ENCODE measurements at places on chromosomes 7 and 10.
A peak's percentile ranks its signal among the peaks of the same experiment; 100 is the strongest.

DNA sequence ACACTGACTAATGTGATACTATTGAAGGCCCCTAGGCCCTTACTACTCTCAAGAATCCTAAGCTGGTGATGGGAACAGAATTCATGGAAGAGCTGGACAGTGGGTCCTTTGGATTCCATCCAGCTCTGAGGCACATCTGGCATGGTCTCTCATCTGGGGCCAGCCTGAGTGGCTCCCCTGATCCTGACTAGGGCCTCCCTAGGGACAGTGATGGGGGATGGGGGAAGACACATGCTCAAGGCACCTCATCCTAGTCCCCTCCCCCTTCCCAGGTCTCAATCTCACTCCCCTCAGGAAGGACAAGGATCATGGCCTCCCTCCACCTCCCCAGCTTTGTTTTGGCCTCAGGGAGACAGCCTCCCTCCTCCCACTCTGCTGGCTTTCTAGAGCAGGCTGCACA, 1.8 kb downstream of the KCNIP2 start:
- no peak for DNase-seq

DNA sequence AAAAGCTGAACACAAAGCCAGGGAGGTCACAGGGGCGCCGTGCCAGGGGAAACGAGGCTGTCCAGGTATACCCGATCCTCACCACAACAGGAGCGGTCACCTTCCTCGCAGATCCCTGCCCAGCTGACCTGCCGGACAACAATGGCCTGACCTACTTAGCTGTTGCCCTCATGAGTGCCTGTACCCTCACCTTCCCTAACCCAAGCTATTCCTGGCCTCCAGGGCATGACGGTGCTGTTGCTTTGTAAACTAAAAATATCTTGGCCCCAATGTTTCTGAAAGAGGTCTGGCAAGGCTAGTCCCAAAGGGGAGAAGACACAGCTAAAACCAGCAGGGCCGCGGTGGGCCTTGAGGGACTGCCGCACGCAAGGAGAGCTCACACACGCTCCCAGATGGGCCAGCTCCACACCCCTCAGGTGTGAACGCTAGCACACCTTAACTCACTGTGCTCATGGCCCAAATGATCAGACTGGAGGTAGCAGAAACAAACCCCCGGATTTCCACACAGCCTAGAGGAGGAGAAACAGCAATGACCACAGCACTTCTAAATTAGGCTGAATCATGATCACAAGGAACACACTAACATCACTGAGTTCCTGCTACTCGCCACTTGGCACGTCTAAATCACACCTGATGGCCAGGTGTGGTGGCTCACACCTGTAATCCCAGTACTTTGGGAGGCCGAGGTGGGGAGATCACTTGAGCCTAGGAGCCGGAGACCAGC, 66.3 kb upstream of the CYTH3 start:
- DNase-seq, result no peak

DNA sequence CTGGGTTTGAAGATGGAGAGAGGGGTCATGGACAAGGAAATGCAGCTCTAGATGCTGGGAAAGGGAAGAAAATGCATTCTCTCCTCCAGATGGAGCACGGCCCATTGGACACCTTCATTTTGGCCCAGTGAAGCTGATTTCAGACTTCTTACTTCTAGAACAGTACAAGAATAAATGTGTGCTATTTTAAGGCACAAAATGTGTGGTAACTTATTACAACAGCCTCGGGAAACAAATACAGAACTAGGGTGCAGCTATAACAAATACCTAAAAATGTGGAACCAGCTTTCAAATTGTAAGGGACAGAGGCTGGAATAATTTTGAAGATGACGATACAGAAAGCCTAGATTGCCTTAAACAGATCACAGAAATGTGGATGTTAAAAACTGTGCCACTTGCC, 54.1 kb downstream of the CYTH3 start:
- DNase-seq, result no peak

GRCh38 chr7:123768493-123768892, 19.7 kb upstream of the WASL start:
- DNase-seq, result no peak

DNA sequence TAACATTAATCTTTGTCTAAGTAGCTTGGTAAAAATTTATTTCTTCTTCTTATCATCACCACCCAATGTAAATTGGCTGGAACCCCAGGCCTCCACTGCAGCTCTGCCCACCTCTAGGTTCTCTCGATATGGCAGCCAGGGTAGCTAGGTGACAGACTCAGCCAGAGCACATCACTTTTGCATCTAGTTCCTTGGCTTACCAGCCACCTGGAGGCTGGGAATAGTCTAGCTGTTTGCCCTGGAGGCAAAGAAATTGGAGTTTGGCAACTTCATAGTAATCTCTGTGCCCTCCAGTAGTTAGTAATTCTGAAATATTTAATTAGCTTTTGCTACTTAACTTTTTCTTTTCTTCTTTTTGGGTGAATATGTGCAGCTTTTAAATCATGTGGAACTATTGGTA, 9.4 kb downstream of the IFRD1 start:
- DNase-seq, result no peak

GRCh38 chr10:34677591-34677990, 137.5 kb downstream of the PARD3 start:
- no peak for DNase-seq

GRCh38 chr7:157996359-157997079, 591.1 kb downstream of the PTPRN2 start:
- no peak for DNase-seq

- DNase-seq, result no peak
Observed at GRCh38 chr10:78774614-78774998, 294.2 kb upstream of the ZMIZ1 start.

DNA sequence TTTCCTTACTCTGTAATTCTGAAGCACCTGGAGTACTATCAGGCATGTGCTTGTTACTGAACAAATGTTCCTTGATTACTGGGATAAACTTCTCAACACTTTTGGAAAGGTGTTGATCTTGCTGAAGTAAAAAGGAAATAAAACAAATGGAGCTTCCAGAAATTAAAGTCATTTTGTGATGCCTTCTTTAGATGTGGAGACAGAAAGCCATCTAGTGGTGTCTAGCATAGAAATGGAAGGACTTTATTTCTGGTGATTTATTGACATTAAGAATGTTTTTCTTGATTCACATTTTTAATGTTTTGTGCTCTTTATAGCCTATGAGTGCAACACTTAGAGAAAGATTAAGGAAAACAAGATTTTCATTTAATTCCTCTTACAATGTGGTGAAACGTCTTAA, 1.4 kb downstream of the SFR1 start:
- peak; percentile 7 for DNase-seq

GRCh38 chr7:90593205-90593604, 2.9 kb upstream of the CDK14 start:
- DNase-seq, result no peak

- no peak for DNase-seq
Observed at GRCh38 chr7:139993169-139993568, 69.6 kb downstream of the PARP12 start.

DNA sequence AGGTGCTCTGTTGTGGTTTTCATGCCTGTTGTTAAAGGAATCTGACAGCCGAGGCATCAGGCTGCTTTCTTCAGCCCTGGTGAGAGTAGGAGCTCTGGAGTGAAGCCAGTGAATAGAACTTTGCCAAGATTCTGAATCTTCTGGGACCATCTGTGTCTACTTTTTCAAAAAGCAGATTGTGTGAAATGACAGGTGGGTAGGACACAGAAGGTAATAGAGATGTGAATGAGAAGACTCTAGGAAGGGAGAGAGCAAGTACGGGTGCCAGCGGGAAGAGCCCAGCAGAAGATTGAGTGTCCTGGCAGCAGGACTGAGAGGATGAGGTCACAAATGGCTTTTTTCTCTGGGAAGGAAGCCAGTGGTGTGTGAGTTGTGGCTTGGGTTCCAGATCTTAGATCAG, 429.2 kb downstream of the SDK1 start:
- no peak for DNase-seq

DNA sequence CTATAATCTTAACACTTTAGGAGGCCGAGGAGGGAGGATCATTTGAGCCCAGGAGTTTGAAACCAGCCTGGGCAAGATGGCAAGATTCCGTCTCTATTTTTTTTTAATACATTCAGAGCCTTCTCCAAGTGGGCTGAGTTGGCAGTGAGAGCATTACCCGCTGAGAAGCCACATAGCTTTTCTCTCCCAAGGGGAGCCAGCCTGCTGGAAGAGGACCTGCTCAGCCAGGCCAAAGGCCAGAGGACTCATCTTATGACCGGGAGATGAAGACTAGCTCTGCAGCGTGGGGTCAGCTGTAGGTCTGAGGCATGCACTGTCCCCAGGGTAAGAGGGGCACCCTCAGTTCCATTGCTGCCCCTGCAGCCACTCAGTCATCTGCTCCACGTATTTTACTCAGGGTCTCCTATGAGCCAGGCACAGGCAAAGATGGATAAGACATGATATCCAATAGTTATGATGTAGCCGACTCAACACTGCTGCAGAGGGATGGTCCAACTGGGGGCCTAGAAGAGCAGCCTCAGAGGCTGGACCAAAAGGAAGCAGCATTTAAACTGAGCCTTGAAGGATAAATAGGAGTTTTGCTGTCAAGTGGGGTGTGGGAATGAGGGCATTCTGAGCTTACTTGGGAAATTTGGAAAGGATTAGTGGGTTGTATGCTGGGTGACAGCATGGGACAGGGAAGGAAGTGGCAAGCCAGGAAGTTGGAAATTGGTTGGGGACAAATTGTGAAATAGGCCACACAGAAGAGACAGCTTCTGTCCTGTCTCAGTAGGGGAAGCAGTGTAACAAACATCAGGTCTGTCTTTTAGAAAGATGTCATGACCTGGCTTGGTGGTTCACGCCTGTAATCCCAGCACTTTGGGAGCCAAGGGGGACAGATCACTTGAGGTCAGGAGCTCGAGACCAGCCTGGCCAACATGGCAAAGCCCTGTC, 1.6 kb upstream of the MARVELD1 start:
- no peak for DNase-seq

GRCh38 chr10:103458720-103459119, at the start of gene CALHM1:
Gene CALHM1, minus strand, starts transcription at chr10:103458900. Its CDS starts 149 bp downstream, at chr10:103458751.
- DNase-seq, result no peak

GRCh38 chr10:852386-852785, 79.1 kb downstream of the LARP4B start:
- DNase-seq, result no peak

DNA sequence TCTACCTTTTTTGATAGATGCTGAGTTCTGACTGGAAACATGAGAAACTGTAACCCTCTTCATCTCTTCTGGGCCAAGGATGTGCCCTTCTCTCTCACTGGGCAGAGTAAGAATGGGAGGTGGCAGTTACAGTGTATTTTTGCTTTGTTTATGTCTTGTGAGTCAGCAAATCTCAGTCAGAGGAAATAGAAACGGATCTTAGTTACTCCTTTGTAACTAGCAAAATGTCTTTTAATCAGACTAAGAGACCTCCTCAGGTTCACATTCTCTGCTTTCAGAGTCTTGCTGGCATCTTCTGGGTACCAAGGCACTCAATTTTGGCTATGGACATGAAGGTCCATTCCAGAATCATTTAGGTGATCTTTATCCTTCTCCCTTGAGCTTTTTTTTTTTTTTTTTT, 70.9 kb downstream of the HHEX start:
- DNase-seq, result no peak

DNA sequence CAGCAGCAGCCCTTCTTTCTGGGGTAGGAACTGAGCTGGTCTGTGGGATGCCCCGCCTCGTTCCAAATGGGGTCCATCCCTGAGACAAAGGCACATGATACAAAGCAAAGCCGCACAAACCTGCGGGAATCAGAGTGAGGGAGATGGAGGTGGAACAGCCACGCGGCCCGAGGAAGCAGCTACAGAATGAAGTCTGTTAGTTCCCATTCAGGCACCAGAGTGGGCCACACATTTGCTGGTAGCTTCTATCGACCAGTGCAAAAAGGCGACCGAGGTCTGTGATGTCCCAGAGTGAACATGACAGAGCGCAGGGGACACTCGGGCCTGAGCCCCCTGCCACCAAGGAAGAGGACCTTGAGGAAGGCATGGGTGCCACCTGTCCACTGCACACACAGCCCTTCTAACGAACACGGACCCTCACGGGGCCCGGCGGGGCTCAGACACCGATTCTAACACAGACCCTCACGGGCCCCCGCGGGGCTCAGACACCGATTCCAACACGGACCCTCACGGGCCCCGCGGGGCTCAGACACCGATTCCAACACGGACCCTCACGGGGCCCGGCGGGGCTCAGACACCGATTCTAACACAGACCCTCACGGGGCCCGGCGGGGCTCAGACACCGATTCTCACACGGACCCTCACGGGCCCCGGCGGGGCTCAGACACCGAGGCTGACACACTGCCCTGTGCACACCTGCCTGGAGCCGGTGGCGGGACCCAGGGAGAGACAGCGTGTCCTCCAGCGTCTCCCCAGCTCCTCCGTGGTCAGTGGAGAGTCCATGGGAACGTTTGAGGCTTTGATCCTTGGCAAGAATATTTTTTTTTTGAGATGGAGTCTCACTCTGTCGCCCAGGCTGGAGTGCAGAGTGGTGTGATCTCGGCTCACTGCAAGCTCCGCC, 32.8 kb upstream of the FAM20C start:
- DNase-seq, result no peak

DNA sequence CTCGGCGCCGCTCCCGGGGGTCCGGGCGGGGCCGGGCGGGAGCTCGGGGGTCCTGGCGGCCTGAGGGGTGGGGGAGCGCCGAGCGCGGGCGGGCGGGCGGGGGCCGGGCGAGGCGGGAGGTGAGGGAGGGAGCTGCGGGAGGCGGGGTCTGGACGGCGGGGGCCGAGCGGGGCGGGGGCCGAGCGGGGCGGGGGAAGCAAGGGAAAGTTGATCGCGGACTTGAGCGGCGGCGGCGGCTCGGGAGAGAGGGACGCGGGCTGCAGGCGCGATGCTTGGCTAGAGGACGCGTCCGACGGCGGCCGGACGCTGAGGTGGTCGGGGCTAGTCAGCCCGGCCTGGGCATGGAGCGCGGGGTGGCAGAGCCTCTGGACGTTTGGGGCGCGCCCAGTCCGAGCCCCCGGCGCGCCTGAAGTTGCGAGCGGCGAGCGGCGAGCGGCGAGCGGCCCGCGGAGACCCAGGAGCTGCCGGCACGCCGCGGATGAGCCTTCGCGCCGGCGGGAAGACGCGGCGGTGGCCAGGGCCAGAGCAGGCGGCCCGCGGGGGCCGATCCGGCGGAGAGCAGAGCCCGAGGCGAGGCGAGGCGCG, at the start of gene CDH23:
Gene CDH23 (plus strand): TSS at position 210 of the 585 bp plus-strand sequence. CDS start 42,912 bp downstream, outside the sequence.
- no peak for DNase-seq

DNA sequence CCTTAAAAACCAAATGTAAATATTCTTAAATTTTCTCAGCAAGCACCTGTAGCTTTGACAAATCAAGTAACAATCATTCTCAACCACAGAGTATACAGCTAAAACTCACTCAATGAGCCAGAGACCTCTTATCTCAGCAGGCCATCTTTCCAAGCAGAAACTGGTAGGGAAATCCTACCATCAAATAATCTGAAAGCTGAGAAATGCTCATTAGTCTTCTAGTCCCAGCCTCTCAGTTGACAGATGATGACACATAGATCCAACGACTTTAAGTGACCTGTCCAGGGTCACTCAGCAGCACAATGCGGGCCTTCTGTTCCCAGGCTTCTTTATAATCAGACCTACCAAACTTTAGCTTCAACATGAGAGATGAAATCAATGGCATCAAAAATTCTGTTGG, 184.6 kb downstream of the SGMS1 start:
- DNase-seq, result no peak

DNA sequence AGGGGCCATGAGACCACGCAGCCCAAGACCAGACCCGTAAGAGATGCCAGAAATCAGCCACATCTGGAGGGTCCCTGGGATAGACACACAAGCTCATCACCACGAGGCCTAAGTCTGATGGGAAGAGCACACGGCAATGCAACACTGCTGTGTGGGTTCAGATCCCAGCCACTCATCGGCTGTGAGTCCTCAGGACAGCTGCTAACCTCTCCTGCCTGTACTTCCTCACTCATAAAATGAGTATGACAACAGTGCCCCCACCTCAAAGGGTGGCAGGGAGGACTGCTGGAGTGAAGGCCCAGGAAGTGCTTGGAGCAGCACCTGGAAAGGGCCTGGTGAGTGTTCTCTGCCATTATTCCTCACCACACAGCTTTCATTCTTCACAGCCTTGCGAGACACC, 60.9 kb downstream of the MAD1L1 start:
- DNase-seq, result no peak
